Smooth muscle cell of the umbilical artery (primary cell): ENCODE measurements at places on chromosomes 4 and X. TPM values are rescaled to one million over a fixed set of nuclear protein-coding genes. Genes with fewer than 3 reads are reported as not detected.

Gene TEX13D
- not detected in 2 replicates for total RNA-seq

Gene RNF150
- total RNA-seq: 1.0 and 2.4 TPM in 2 replicates

Gene NHS
- total RNA-seq: 0.30 and 1.4 TPM in 2 replicates

Gene ARL9
- total RNA-seq: 0.23 TPM in 1 of 2 replicates, not detected in the other

Gene SPP1
- 3.3 and 6.9 TPM in 2 replicates for total RNA-seq

Gene UGT2B17
- total RNA-seq: not detected in 2 replicates

Gene TKTL1
- total RNA-seq: not detected in 2 replicates

Gene ARHGAP36
- not detected in 2 replicates for total RNA-seq

Gene PFKFB1
- total RNA-seq: under 0.01 TPM in 1 of 2 replicates, not detected in the other

Gene SORCS2
- total RNA-seq: 2.3 and 3.3 TPM in 2 replicates

Gene FGF5
- 3.9 and 33.6 TPM in 2 replicates for total RNA-seq

Gene TMEM47
- total RNA-seq: 37.4 and 40.6 TPM in 2 replicates

Gene PCYT1B
- total RNA-seq: 0.59 and 0.92 TPM in 2 replicates
